ENCODE measurements at places on chromosomes 16 and 17. TPM values are rescaled to one million over a fixed set of nuclear protein-coding genes. Genes with fewer than 3 reads are reported as not detected.

Gene SLC12A3
- total RNA-seq = not detected

Gene ABCC12
- total RNA-seq = not detected

Gene PTX4
- total RNA-seq = not detected

Gene ZNF597
- 1.6 TPM for total RNA-seq

Gene ATF7IP2
- total RNA-seq = 59.7 TPM

Gene FZD2
- 19.3 TPM for total RNA-seq

Gene TMEM88
- 3.8 TPM for total RNA-seq

Gene KRTAP9-4
- total RNA-seq = not detected

Gene GRB2
- 120 TPM for total RNA-seq

Gene KCTD19
- not detected for total RNA-seq

- DNase-seq = no peak
Measured at GRCh38 chr17:47717261-47717697, 15.8 kb upstream of the TBX21 start.

DNA sequence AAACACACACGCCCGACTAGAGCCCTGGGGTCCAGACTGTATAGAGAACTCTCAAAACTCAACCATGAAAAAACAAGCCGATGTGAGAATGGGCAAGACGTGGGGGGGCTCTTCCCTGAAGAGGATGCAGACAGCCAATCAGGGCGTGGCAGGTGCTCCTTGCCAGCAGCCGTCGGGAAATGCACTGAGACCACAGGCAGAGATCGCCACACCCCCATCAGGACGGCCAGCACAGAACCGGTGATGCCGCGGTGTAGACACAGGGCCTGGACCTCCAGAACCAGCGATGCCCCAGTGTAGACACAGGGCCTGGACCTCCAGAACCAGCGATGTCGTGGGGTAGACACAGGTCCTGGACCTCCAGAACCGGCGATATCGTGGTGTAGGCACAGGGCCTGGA, 169.2 kb downstream of the LAT start:
- no peak for DNase-seq

GRCh38 chr17:17856386-17856785, 19.6 kb upstream of the SREBF1 start:
- no peak for DNase-seq

DNA sequence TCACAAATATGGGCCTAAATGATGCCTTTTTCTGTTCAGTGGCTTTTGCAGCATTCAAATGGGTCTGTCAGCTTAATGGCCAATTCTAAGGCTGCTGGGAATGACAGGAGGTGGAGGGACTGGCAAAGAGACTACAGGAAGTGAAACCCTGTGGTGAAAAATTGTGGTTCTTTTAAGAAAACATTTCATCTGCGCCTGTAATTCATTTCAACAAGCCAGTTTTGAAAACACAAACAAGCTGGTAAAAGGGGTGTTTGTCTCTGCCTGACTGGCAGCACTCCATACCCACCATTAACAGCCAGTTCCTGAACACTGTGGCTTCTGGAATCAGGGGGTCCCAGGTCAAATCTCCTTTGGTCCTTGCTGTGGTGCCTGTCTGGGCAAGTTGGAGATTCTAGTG, 3.6 kb upstream of the KDM8 start:
- no peak for DNase-seq

DNA sequence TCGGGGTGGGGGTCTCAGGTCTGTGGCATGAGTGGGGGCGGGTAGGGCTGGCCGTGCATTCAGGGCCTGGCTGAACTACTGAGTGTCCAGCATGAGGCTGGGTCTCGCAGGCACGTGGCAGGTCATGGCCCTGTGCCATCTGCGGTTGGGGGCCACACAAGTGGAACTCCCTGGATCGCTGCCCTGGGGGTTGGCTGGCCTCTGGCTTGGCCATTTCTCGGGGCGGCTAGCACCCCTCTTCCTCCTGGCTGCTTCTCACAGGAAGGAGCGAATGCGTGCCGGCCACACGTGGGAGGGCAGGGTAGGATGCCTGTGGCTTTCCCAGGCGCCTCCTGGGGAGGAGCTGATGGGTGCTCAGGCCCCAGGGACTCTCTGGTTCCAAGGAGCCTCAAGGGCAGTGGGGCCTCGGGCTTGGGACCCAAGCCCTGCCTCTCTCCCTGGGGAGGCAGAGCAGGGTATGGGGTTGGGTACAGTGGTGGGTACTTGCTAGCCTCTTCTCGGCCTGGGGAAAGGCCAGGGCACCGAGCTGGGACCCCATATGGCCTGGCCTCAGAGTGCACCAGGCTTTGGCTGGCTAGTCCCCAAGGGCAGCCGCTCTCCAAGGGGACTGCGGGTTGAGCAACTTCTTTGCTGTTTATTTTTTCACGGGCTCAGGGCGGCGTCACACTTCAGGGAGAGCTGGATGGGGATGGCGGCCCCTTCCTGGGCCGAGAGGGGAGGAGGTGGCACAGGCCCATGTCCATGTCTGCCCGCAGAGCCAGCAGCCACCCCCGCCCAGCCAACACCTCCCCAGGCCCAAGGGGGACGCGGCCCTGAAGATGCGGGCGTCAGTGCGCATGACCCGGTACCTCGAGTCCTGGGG, 37.5 kb downstream of the ADCY7 start:
- DNase-seq = no peak

DNA sequence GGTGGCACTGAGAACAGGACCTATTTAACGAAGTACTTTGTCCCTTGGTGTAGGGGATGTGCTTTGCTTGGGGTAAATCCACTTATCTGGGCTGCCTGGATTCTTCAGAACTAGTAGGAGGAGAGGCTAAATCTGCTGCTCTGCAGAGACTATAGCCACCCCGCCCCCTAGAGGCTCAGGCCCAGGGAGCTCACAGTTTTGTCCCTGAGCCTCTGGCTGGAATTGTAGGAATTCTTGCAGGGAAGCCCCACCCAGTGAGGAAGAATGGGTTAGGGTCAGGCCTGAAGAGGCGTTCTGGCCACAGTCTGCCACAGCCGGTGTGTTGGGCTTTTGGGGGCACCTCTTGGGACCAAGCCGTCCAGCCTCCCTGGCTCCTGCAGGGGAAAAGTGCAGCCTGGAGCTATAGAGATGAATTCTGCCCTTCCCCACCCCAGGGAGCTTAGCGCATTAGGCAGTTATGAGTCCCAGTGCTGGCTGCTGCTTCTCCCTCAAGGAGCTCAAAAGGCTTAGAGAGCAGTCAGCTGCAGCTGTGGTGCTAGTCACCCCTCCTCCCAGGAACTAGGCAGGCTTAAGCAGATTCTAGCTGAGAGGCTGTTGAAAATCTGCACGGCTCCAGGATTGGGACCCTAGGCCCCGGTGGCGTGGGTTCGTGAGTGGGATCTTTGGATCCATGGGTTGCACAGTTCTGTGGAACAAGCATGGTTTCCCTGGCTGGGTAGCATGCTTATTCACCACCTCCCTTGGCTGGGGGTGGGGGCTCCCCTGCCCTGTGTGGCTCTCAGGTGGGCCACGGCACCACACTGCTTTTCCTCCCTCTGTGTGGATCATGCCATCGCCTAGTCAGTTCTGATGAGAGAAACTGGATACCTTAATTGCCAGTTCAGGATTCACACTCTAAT, 237.4 kb upstream of the TOM1L1 start:
- DNase-seq = no peak

GRCh38 chr17:10668775-10669174, 11.7 kb upstream of the MYH3 start:
- DNase-seq = no peak

GRCh38 chr17:47301161-47301560, 22.6 kb upstream of the EFCAB13 start:
- DNase-seq = no peak

DNA sequence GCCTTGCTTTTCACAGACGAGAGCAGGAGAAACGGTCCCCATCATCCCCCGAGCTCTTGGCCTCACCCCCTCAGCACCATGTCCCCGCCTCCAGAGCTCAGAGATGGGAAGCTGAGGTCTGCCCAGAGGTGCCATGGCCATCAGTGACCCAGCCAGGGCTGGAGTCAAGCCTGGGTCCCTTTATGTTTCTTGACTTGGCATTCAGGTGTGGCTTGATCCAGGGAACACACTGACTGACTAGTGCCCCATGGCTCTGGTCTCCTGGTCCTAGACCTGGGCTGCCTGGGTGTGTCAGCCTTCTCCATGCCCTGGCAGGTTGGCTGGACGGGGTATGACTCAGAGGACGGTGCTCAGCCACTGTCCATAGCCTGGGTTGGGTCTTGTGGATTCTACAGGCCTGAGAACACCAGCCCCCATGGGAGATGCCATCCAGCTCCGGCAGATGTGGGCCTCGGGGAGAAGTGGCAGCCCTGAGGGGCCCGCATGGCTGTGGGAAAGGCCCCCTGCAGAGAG, 54.2 kb downstream of the ZFPM1 start:
- no peak for DNase-seq

- DNase-seq = no peak
Measured at GRCh38 chr17:77786740-77787505, 171.6 kb upstream of the TNRC6C start.

DNA sequence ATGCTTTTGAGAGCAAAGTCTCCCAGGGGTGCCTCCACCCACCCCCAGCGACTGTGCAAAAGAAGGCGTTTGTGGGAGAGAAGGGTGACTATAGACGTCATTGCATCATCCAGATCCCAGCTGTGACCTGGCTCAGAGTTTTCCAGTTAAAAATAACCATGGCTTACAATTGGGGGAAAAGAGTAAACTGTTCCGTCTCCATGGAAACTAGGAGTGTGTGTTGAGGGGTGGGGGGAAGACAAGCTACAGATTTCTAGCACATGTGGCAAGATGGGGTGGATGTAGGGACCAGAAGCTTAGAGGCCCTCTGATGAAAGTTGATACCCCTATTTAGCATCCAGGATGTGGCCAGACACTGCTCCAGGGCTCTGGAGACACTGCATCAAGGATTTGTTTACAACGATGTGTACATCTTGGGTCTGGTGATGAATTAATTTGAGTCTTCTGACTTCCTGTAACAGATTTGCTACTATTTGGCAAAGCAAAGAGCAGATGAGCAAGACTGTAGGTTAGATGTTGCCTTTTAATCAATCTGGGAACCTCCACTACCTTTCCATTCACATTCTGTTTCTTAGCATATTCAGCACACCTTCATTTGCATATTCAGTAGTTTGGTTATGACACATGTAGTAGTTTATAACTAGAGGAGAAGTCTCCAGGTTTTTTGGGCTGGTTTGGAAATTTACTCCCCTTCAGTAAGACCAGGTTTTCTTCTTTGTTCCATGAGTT, 6.2 kb upstream of the DUSP14 start:
- peak; percentile 82 for DNase-seq

GRCh38 chr16:57962756-57963155, 8.2 kb downstream of the CNGB1 start:
- DNase-seq = no peak

- DNase-seq = no peak
Measured at GRCh38 chr16:52227851-52228250, 319.1 kb downstream of the TOX3 start.

DNA sequence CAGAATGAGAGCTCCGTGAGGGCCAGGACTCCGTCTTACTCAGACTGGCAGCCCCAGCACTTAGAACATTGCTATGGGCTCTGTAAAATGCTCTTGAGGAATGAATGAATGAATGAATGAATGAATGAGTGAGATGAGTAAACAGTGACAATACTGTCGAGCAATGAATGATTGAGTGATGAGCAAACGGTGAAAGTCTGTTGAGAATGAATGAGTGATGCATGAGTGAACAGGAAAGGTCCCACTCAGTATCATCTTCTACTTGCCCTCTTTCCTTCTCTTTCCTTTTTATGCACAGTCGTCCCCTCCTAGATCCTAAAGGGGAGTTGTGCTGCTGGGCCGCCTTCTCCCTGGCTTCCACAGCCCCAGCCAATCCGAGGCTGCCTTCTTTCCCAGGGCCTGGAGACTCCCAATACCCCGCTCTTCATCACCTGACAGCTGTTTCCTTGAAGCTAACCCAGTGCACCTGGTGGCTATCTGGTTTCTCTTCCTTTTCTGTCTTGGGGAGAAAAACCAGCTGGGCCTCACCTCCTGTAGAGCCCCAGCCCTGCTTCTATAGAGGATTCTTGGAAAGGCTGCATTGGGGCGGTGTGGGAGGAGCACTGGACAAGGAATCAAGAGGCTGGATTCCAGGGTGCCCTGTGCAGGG, 32.7 kb upstream of the CACNG1 start:
- no peak for DNase-seq

GRCh38 chr17:55268649-55269480, 4.1 kb downstream of the HLF start:
- no peak for DNase-seq

- no peak for DNase-seq
Measured at GRCh38 chr17:77439189-77440018, 298.6 kb downstream of the SEC14L1 start.

GRCh38 chr16:19168371-19169081, 486 bp downstream of the SYT17 start:
- peak; percentile 85 for DNase-seq

DNA sequence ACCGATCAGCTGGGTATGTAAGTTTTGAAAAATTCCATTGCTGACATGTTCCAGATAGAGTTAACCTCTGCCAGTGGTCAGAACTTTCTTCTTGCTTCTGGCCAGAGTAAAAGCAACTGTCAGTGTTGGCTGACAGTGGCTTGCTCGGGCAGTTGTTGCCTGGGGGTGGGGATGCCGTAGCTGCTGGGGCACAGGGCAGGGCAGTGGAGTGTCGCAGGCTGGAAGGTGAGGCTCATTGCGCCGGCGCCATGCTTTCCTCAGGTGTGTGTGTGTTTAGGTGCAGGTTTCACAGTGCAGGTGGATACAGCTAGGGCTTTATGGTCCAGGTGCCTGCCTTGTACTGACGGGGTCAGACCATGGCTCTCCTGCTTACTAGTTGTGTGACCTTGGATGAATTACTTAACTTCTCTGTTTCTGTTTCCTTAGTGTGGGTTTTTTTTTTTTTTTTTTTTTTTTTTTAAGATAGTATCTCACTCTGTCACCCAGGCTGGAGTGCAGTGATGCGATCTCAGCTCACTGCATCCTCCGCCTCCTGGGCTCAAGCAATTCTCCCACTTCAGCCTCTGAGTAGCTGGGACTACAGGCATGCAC, 156.4 kb downstream of the SNX29 start:
- DNase-seq = no peak

- DNase-seq = peak; percentile 63
Measured at GRCh38 chr17:45341533-45342158, 24.8 kb upstream of the MAP3K14 start.

- no peak for DNase-seq
Measured at GRCh38 chr17:61461967-61462718, 9.9 kb downstream of the TBX4 start.

GRCh38 chr16:23801378-23801777, 34.4 kb upstream of the PRKCB start:
- peak; percentile 83 for DNase-seq

GRCh38 chr17:59161477-59161876, 5.9 kb downstream of the PRR11 start:
- DNase-seq = no peak

All from stomach (tissue), 19 donors.